CMK (cell line): ENCODE measurements at places on chromosomes 1 and 21.

GRCh38 chr1:116559304-116559761 is 11.5 kb downstream of the CD58 start:
- DNase-seq = no peak

- DNase-seq = no peak
These were observed 153.4 kb upstream of the IRF2BP2 start for GRCh38 chr1:234763367-234763766.

- DNase-seq = no peak
These were observed 12.6 kb downstream of the NTPCR start for GRCh38 chr1:232962761-232963745.

DNA sequence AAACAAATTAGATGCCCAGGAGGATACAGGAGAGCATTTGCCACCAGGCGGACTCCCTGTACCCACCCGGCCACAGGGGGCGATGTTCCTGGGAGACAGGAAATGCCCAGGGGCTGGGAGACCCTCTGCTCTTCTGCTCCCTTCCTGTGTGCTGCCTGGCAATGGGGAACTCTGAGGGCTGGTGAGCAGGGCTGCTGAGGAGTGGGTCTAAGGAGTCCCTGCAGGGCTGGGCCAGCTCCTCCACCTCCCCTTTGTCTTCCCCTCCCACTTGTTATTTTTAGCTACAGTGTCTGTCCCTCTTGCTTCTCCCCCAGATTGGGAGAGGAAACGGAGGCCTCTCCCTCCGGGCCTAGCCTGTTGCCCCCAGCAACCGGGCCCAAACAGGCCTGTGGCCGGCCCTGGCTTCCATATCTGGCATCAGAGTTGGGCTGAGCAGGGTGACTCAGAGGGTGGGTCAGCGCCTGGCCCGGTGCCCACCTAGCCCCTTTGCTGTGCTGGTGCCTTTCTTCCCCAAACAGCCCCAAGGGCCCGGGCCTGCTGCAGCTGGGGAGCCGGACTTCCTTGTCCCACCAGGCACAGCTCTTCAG is 11.6 kb downstream of the LMNA start:
- peak; percentile 74 for DNase-seq

DNA sequence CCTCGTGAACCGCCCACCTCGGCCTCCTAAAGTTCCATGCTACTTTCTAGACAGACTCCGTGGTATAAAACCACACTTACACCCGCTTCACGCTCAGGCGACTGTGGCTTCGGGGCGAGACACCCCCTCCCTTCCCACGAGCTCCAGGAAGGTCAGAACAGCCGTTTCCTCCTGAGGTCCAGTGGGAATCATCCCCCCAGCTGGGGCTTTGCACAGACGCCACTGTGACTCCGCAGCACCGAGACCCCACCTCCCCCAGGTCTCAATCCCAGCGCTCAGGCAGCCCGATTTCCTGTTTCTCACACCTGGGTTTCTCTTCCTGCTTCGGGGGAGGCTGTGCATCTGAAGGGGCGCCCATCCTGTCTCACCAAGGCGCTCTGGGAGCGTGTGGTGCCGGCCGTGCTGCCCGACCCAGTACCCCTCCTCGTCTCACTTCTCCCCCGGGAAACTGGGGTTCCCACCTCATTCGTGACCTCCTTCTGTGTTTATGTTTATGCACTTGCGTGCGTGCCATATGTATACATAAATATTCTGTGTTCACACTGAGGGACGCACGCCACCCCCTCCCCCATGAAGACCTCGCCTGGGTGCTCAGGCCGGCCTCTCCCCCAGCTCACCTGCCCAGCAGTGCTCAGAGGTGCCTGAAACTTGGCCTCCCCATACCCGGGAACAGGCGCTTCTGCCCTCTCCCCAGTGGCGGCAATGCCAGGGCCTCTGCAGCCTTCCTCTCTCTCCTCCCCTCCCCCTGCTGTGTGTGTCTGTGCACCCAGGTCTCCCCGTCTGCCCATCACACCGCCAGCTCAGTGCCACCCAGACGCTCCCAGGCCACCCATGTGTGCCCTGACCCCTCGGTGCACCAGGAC is 14.6 kb downstream of the SLC35E2B start:
- no peak for DNase-seq
